Stimulated activated CD8-positive, alpha-beta memory T cell treated with anti-CD3 and anti-CD28 coated beads, Interleukin-2, amount 100 ng/mL, for 1 hour (primary cell): ENCODE measurements at places on chromosomes 3 and 15.

GRCh38 chr3:136262559-136262958, 12.4 kb downstream of the PCCB start:
- no peak for DNase-seq

GRCh38 chr3:143831208-143831607, 17.1 kb downstream of the SLC9A9 start:
- no peak for DNase-seq

- no peak for DNase-seq
These were observed at the start of gene MAGEL2 for GRCh38 chr15:23647421-23648370. MAGEL2 (minus strand) TSS chr15:23647867; CDS start chr15:23647742, 125 bp downstream.

DNA sequence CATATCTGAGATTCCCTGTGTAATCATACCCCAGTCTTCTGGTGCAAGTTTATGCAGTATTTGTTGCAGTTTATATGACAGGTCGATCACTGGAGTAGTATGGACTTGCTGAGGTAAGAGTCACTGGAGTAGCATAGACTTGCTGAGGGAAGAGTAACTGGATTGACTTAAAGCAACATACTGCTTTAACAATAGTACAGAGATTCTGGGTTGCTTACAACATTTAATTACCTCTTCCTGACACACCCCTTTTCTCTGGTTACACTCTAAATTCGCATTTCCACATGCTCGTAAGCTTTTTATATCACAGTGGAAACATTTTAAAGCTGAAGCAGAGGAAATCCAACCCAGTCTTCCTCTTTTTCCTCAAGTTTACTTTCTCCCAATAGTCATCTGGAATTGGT, 11.8 kb downstream of the AAGAB start:
- no peak for DNase-seq

DNA sequence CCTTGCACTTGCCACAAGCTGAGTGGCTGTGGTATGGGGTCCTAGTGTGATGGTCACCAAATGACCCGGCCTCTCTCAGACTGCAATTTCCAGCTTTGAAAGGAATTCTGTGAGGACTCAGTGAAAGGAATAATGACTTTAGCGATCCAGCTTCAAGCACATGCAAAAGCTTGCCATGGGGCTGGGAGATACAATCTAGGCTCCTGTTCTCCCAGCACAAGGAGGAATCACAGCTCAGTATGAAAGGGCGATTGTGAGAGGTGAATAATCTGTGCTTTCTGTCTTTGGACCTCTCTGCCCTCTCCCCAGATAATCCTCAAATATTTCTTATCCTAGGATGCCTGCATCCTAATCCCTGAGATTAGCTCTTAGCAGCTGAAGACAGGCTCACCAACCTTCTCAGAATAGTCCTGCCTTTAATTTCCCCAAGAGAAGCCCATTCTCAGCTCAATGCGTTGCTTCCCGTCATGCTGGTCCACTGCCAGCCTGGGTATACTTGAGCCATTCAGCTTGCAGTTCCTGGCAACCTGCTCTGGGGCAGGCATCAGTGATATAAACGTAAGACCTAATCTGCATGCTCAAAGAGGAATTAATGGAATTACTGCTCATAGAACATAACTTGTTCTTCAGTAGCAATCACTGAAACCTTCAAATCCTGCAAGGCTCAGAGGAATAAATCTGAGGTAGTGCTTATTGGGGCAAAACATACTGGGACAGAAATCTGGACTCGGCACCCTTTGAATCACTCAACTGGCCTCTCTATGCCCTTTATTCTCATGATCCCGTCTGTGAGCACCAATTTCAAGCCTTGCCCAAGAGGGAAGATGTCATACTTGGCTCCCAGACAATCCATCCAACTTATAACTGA, 15.1 kb downstream of the TLNRD1 start:
- no peak for DNase-seq

DNA sequence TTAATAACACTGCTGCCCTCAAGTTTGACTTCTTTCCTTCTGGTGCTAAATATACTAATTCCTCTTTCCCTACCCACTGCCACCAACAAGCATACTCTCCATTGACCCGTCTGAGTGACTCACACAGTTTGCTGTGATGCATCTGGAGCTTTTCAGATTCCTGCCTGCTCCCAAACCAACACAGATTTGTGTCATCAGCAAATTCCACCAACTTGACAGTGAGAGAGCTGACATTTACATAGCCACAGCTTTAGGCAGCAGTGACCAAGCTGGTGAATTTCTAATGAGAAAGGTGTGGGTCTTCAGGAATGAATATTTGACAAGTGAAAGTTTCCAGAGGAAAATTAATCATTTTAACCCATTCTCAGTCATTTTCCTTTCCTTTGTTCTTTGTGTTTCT, 96.5 kb upstream of the PRICKLE2 start:
- DNase-seq = no peak

GRCh38 chr3:123104550-123104949, 37.7 kb downstream of the PDIA5 start:
- DNase-seq = no peak

GRCh38 chr3:53083521-53083920, 37.6 kb upstream of the SFMBT1 start:
- DNase-seq = no peak

DNA sequence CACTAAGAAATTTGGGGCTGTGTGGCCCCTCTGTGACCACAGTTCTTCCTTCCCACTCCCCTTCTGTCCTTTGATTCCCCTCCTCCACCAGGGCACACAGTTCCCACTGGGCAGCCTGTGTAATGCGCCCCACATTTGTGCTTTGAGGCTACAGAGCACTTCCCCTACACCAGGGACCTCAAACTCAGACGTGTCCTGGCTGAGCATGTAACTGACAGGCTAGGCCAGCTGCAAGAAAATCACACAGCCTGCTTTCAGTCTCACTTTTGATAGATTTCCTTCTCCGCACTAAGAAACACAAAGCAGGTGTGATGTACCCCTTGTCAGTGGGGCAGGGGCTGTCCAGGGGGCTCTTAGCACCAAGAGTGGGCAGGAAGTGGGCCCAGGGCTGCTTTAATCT, 29.6 kb downstream of the PRKCD start:
- DNase-seq = no peak

- no peak for DNase-seq
These were observed 283.3 kb upstream of the RGMA start for GRCh38 chr15:93372208-93372864.

DNA sequence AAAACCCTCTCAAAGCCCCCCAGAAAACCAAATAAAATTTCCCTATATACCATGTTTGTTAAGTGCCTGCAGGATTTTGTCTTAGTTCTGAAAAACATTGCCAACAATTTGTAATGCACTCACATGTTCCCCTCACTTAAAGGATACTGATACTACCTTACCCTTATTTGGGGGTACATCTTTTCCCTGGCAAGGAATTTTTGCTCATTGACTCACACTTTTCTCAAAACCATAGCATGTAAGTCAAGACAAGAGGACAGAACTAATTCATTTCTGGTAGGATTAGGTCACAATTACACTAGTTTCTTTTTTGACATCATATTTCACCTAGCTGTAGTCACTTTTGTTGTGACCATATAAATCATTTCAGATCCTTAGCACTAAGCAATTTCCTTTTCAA, 222.2 kb downstream of the THRB start:
- DNase-seq = no peak
